ENCODE measurements at places on chromosomes 7 and 10.
A peak's percentile ranks its signal among the peaks of the same experiment; 100 is the strongest.

- no peak for DNase-seq
Observed at GRCh38 chr7:15291699-15292098, 270.1 kb downstream of the AGMO start.

DNA sequence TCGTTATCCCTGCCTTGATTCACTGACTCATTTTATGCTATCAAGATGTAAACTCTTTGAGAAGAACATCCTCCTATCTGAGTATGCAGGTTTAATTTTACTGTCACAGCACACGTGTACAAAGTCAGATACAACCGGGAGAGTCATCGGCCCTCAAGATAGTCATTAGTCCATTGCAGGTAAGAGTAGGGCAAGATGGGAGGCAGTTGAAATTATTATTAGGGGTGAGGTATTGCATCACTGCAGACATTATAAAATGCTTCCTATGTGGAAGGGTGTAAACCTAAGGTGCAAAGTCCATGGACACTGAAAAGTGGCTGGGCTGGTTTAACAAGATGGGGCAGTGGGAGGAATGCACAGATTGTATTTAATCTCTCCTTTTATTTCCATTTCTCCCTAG, 113.7 kb downstream of the ARL4A start:
- DNase-seq: no peak

DNA sequence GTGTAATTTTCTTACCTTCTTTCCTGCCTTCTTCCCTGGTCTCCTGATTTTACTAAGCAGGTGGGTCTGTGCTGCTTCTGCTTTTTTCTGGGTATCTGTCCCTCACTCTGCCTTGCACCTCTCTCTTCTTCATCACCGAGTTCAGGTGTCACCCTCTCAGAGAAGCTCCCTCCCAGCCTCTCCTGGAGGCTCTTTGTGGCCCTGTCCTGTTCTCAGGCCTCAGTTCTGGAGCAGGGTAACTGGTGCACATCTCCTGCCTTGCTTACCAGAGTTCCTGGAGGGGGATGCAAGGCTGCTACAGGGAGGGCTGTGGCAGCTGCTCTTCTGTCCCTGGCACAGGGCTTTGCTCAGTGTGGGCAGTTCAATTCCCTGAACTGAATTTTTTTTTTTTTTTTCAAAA, 66.1 kb downstream of the RBM33 start:
- no peak for DNase-seq

GRCh38 chr10:132326925-132327324, 5.1 kb upstream of the LRRC27 start:
- peak; percentile 38 for DNase-seq

- no peak for DNase-seq
Observed at GRCh38 chr7:140883378-140883777, 41.4 kb downstream of the BRAF start.

DNA sequence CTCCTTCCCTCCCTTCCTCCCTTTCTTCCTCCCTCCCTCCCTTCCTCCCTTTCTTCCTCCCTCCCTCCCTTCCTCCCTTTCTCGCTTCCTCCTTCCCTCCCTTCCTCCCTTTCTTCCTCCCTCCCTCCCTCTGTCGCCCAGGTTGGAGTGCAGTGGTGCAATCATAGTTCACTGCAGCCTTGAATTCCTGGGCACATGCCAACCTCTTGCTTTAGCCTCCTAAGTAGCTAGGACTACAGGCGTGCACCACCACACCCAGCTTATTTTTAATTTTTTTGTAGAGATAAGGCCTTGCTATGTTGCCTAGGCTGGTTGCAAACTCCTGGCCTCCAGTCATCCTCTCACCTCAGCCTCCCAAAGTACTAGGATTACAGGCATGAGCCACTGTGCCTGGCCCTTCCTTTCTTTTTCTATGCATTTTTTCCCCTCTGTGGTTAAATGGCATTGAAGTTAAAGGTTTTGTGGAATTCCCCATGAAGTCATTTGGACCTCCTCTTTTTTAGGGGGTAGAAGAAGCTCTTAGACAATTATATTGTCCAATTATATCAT, 9.6 kb downstream of the KLHDC10 start:
- DNase-seq: no peak

GRCh38 chr10:79254333-79255006, 92.8 kb upstream of the PPIF start:
- DNase-seq: no peak

GRCh38 chr7:148967602-148968001, 60.7 kb downstream of the PDIA4 start:
- DNase-seq: no peak

DNA sequence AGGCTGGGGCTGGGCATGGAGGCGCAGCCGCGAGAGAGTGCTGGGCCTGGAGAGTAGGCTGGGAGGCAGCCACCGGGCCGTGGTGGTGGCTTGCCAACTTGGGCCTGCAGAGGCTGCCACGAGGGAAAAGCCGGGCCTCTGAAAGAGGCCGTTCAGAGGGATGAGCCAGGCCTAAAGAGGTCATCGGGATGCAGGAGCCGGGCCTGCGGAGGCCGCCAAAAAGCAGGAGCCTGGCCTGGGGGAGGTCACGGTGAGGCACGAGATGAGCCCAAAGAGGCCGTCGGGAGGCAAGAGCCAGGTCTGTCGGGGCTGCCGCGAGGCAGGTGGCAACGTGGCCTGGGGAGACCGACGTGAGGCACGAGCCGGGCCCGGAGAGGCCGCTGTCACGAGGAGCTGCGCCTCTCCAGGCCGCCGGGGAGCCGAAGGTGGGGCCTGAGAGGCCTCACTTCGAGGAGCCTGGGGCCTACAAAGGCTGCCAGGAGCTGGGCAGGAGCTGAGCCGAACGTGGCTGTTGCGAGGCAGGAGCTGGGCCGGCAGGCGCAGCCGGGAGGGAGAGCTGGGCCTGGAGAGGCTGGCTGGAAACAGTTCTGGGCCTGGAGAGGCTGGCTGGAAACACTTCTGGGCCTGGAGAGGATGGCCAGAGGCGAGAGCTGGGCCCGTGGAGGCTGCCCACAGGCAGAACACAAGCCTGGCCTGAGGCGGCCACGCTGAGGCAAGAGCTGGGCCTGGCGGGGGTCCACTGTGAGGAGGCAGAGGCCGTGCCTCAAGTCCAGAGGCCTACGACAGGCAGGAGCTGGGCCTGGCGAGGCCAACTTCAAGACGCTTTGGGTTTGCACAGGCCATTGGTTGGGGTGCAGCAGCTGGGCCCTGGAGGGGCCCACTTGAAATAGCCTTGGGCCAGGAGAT, 24.6 kb downstream of the MDH2 start:
- DNase-seq: no peak

- DNase-seq: no peak
Observed at GRCh38 chr7:157394246-157395191, 57.7 kb downstream of the DNAJB6 start.

GRCh38 chr7:23247603-23248335, 1.2 kb downstream of the GPNMB start:
- DNase-seq: no peak

GRCh38 chr10:6918305-6918704, 338.2 kb upstream of the PRKCQ start:
- DNase-seq: peak; percentile 58

DNA sequence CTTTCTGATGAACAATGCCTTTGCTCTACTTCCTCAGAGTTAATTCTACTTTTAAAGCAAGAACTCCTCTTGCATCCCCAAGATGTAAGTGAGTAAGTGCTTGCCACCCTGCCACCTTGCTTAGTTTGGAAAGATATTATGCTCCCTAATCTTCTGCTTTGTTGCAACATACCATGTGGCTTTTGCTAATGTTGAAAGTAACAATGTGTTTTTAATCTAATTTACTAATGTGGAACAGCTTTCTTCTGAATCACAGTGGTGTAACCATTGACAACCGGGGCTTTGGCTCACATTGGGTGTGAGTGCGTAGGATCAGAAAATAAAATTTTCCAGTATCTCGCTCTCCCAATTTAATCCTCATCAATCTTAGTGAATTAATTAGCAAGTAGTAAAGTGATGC, 254.1 kb upstream of the PTER start:
- DNase-seq: no peak

DNA sequence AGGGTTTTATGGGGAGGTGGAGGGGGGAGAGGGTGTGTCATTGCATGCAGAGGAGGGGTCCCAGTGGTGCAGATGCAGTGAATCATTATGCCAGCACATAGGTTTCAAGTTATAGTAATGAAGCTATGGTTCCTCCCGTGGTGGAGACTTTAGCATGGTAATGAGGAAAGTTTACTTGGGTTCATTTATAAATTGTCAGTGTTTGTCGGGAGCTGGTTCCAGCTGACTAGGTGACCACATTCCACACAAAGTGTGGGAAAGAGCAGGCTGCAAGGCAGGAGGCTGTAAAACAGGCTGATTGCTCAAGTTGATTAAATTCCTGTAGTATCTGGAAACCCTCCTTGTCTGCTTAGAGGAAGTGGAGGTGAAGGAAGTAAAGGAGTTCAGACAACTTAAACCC, 78.9 kb downstream of the SRI start:
- no peak for DNase-seq

- DNase-seq: peak; percentile 35
Observed at GRCh38 chr10:73093922-73094850, 2.5 kb downstream of the P4HA1 start.

- DNase-seq: no peak
Observed at GRCh38 chr10:112143420-112143819, 40.1 kb downstream of the GPAM start.

DNA sequence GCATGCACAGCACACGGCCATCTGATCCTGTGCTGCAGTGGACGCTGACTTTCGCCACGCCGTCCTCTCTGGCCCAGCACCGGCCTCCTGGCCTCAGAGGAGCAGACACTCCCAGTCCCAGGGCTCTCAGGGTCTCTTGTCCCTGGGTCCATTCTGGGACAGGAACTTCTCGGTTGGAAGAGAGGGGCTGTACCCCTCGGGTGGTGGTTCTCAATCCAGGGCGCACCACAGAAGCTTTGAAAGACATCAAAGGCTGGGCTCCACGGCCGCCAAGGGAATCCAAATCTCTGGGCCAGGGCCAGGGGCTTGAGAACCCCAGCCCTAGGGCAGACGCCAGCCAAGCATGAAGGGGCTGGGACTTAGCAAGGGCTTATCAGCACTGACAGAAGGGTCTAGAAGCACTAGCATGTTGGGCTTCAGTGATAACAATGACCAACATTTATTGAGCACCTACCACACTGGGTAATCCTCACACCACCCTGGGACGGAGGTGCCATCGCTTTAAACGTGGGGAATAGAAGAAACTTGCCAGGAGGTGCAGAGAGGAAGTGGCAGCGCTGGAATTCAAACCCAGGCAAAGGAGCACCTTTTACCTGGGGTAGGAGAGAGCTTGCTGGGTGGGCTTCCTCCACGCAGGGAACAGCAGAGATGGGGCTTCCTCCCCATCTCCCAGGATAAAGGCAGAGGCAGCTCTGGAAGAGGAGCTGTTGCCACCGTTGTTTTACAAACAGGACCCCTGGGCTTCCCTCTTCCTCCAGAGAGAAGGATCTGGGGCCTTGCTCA, 1.8 kb upstream of the PYROXD2 start:
- DNase-seq: peak; percentile 75

GRCh38 chr7:136134503-136134902, 157.3 kb upstream of the MTPN start:
- DNase-seq: no peak

- DNase-seq: no peak
Observed at GRCh38 chr10:54009672-54010071, 791.4 kb downstream of the PCDH15 start.

- DNase-seq: no peak
Observed at GRCh38 chr10:121091961-121092719, 241.0 kb downstream of the WDR11 start.

DNA sequence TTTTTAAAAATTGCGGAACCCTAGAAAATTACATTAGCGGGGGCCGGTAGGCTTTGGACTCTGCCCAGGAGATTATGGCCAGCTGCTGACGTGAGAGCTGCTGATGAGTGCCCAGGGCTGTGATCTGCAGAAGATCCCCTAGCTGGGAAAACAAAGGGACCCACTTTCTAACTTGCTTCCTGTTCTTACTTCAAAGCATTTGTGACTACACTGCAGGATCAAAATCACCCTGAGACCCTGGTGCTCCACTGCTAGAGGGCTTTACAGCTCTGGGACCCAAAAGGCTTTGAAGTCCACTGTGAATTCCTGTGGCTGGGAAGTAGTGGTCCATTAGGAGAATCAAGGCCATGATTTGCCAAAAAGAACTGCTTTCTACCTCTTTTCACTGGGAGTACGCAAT, 499.4 kb upstream of the AKR1E2 start:
- no peak for DNase-seq

- DNase-seq: no peak
Observed at GRCh38 chr10:26441491-26442214, 3.5 kb downstream of the APBB1IP start.

GRCh38 chr7:10940704-10941355, 32.8 kb upstream of the PHF14 start:
- no peak for DNase-seq

DNA sequence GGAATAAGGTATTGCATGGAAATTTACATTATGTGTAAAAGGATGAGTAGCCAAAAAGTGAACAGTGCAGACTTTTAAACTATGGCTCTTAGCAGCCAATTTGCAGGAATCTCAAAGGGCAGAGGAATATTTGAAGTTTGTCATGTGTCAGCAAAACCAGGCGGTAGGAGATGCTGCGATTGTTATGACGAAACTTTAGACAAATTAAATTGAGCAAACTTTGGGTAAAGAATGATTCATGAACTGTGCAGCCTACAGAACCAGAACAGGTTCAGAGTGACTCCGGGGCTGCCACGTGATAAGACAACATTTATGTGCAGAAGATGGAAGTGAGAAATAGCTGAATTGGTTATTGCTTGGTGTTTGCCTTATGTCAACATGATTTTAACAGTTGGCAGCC, 39.2 kb upstream of the CCDC6 start:
- no peak for DNase-seq

GRCh38 chr7:126727930-126728391, 524.8 kb downstream of the GRM8 start:
- no peak for DNase-seq

- no peak for DNase-seq
Observed at GRCh38 chr7:98194672-98195457, 16.4 kb upstream of the BHLHA15 start.

GRCh38 chr7:11434366-11434765, 397.6 kb downstream of the THSD7A start:
- DNase-seq: no peak

DNA sequence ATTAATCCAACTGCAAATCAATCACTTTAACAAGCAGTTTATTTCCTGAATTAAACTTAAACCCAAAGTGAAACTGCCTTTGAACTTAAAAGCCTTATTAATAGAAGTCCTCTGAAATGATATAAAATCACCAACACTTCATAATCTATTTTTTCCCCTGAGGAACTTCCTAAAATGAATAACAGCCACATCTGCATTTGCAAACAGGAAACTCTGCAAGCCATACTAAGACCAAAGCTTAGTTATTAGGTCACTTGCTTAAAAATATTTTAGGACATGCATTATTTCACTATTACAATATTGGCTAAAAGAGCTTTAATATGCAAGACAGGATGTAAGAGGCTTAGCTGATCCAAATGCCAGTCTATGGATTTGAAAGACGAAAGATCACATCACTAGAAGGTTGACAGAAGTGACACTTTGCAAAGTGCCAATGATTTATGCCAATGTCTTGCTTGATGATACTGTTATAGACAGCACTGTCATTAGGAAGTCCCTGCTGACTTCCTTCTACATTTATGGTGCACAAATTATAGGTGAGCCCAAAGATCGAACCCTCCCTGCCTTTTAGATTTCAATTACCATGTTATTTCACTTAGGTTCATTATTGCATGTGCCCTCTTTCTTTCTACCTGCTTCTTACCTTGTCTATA, 99.9 kb upstream of the SKAP2 start:
- DNase-seq: no peak

Measured in erythroblast (primary cell).